ENCODE measurements at places on chromosomes 16 and 17.
A peak's percentile ranks its signal among the peaks of the same experiment; 100 is the strongest.

DNA sequence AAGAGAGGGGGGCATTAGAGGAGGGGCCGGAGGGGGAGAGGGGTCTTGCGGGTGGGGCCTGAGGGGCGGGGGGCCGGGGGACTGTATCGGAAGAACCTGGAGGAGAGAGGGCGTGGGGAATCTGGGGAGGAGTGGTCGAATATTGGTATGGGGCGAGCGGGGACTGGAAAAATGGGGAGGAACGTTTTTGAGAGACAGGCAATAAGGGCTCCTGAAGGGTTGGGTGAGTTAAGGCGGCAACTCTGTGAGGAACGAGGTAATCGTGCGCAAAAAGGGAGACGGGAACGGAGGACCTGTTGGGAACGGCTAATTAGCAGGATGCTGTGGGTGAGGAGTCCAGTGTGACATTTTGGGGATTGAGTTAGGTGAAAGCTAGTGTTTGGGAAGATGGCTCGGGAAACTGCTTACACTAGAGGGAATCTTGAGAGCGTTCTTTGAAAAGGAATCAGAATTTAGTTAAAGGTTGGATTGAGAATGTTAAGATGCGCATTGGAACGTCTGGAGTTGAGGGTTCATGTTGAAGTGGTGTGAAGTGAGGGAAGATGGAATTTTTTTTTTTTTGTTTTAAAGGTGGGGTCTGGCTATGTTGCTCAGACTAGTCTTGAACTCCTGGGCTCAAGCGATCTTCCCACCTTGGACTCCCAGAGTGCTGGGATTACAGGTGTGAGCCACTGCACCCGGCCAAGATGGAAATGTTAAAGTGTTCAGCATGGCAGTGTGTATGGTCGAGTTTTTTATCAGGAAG lies 662 bp downstream of the WIPF2 start:
- peak; percentile 2 for DNase-seq

GRCh38 chr17:73954951-73955350 lies 248.5 kb upstream of the RPL38 start:
- no peak for DNase-seq

GRCh38 chr17:79948406-79948944 lies 87.2 kb downstream of the TBC1D16 start:
- no peak for DNase-seq

DNA sequence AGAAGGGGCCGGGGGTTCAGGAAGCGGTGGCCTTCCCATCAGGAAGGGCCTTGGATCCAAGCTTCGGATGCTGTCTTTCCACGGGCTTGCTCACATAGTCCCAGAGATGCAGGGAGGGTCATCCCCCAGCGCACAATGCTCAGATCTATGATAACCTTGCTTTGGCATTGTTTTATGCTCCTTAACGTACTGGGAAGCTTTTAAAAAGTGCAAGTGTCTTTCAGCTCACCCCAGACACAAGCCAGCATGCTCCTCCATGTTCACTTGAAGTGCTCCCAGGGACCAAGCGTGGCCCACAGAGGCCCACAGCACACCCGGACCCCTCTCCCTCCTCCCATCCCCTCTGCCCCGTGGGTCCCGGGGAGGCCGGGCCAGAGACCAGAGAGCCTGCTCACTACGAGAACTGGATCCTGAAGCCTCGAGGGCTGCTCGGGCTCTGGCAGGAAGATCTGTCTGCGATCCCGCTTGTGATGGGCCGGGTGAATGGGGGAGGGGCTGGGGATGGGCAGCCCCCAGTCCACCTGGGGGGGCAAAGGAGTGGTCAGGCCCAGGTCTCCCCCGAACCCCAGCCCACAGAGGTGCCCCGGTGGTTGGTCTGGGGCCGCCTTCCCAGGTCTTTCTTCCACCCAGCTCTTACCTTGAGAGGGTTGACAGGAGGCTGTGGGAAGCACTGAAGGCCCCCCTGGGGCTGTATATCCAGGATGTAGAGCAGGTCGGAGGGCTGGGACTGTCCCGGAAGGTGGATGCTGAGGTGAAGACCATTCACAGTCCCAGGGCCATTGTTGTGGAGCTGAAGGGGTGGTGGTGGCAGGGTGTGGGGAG lies 11.8 kb upstream of the FAM171A2 start:
- no peak for DNase-seq

DNA sequence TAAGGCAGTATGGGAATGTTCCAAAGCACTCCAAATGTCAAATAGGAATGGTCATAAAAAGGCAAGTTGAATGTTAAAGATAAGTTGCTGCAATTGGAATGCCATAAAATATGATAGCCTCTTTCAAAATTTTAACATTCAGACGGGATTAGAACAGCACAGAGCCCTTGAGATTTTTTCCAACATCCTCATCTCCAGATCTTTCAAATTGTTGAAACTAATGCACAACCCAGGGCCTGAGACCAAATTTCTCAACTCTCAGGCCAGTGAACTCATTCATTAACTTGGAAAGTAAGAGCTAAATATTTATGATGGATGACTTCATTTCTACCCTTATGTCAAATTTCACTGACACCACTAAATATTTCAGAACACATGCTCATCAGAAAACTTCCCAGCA lies 346.5 kb upstream of the XYLT1 start:
- no peak for DNase-seq

DNA sequence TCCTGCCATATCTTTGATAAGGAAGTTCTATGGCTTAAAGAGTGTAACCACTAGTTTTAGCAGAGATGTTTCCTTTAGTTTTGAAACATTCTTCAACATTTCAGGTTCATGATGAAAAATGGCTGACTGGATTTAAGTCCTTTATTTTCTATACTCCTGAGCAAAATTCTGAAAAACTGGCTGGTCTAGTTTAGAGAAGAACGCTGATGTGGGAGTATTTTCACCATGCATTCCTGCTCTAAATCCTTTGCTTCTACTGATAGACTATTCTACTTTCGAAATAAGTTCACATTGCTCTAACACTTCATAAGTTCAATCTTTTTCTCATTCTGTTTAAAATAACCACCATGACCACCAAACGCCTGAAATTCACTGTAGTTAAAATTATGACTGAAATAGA lies 281.9 kb downstream of the FTO start:
- DNase-seq = no peak

DNA sequence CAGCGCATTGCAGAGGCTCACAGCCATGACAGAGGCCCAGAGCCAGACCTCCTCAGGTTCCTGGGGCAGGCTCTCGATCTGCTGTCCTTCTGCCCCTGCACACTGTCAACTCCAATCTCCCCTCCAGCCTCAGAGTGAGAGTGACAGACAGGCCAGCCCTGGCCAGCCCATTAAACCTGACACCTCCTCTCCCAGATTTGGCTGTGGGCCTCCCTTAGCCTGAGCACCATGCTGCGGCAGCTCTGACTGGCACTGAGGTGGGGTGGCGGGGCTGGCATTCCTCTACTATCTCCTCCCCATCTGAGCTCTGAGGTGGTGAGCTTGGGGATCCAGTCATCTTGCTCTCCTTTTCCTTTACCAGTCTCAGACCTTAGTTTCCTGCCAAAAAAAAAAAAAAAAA lies 15.5 kb upstream of the C1QL1 start:
- no peak for DNase-seq

DNA sequence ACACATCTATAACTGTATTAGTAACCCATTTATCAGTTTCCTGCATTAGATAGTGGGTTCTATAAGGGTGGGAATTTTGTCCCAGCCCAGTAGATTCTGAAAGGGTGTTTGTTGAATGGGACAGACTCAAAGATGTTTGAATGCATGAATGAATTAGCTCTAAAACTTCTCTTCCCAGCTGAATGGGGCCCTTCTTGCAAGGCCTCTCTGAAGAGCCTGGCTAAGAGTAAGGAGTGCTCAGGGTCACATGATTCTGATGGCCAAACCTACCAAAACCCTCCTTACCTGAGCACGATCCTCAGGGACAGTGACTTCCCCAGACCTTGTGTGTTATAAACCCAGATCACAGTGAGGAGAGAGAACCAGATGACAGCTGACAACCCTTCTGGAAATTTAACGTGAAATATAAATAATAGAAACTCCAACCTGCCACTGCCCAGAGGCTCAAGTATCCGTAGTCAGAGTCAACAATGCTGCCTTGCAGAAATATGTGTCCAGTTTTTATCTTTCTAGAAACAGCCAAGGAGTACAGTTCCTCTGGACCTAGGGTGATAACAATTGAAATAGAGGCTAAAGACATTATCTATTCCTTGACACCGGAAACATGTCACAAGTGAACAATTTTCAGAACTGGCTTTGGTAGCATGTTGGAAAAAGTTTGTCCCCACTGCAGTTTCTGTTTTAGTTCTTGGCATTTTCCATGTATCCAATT lies 268.9 kb upstream of the MAF start:
- DNase-seq = no peak

- no peak for DNase-seq
Measured at GRCh38 chr16:77282345-77282744, 83.1 kb downstream of the SYCE1L start.

DNA sequence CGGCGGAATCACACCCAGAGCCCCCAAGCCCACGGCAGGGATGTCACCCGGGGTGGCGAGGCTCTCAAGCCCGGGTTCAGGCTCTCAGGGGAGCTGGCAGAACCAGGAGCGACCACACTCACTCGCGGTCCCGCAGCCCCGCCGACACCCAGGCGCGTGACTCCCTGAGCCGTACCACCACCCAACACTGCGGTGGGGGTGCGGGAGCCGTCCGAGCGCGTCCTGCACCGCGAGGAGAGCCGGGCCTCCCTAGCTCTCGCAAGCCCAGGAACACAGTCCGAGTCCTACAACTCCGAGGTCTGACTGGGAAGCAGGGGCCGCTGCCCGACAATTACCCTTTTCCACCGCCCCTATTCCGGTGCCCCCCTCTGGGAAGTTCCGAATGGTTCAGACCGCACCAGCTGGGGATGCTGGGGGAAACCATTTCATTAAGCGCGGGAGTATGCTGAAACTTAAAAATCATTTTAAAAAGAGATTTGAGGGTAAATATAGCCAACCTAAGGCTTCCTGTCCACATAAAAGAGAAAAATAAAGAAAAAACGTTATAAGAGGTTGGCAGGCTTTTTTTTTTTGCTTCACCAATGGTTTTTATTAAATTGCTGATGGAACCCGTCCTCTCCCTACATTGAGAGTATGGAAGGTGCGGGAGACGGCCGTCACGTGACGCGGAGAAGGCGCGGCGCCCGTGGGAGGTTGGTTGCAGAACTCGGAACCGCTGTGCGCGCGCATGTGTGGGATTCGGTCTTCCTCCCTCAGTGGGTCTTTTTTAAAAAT lies at the start of gene FLCN:
TSS of gene FLCN (minus strand) at position 143 of the 774 bp plus-strand sequence. CDS start 9,031 bp downstream, outside the sequence.
- peak; percentile 81 for DNase-seq

Data from stimulated activated CD8-positive, alpha-beta memory T cell treated with anti-CD3 and anti-CD28 coated beads, Interleukin-4, amount 100 ng/mL, for 1 hour (primary cell).